Cortex of kidney (tissue), 1 donor: ENCODE measurements at places on chromosomes 3 and 15.

GRCh38 chr3:67616046-67616445 lies 38.4 kb downstream of the SUCLG2 start:
- DNase-seq: no peak

DNA sequence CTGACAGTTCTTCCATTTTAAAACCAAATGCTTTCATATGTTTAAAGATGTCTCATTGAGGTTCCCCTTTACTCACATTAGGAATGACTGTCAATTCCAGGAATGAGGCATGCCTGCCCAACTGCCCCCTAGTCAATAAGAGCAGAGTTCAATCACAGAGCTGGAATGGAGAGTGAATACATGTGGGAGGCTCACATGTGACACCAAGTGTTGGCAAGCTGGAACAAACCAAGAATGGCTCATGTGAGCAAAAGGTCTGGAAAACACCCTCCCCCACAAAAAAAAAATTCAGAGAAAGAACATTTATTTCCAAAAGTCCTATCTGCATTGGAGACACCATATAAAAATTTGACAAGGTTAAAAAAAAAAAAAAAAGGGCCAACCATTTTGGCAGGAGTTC lies 3.7 kb downstream of the PBRM1 start:
- no peak for DNase-seq

DNA sequence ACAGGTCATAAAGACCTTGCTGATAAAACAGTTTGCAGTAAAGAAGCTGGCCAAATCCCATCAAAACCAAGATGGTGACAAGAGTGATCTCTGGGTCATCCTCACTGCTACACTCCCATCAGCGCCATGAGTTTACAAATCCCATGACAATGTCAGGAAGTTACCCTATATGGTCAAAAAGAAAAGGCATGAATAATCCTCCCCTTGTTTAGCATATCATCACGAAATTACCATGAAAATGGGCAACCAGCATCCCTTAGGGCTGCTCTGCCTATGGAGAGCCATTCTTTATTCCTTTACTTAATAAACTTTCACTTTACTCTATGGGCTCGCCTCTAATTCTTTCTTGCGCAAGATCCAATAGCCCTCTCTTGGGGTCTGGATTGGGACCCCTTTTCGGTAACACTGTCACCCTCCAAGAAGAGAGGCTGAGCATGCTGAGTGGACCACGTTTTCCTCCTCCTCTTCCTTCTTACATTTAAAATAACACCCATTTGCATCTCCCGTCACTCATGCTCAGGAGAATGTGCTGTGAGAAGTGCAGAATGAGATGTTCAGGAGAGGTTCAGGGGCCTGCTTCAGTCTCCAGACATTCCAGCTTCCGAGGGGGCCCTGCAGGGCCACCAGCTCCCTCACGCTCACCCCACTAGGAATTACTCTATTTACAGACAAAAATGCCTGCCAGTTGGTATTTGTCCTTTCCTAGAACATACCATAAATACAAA lies 47.3 kb downstream of the NSMCE3 start:
- DNase-seq: no peak

DNA sequence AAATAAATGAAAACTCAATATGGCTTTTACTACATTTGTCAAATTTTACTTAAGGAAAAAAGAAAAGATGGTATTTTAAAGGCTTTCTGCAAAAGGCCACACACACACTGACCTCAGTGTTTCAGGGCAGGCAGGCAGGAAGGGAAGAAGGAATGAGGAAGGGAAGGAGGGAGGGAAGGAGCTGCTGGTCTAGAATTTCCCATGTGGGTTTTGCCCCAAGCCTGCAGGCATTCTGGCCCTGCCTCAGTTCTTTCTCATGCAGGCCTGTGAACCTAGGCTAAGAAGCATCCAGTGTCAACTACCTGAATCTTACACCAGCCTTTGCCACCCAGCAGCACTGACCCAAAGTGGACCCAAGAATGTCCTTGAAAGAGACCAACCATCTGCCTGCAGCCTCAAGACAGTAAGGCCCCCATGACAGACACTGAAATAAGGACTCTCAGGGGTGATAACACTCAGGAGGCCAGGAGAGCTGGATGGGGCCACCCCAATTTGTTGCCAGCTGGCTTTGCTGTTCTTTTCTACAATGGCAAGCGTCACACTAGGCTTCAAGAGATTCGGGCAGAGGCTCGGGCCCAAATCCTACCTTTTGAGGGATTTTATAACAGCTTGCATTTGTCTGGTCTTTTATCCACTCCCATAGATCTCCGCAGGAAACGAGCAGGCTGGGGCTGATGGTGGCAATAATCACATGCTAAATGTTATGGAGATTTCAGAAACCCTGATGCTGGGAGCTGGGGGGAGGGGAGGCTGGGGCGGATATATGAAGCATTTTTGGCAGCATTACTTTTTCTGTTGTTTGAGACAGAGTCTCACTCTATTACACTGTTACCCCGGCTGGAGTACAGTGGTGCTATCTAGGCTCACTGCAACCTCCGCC lies 51.4 kb downstream of the XXYLT1 start:
- no peak for DNase-seq

DNA sequence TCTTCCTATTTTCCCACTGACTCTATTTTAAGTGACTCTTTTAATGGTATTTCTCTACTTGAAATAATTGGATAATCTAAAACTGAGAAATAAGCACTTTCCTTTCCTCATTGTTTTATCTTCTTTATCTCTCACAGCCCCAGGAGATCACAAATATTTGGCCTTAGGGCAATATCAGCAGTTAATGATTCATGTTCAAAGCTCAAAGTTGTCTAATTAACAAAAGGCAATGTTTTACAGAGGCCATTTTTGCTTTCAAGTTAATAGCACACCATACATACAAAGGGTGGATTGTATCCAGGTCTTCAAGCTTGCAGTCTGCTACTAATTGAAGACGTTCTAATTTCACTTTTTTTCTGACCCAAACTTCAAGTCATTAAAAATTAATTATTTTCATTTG lies 120.1 kb downstream of the LRRN1 start:
- DNase-seq: no peak

GRCh38 chr3:23193831-23194230 lies 9.3 kb upstream of the UBE2E2 start:
- no peak for DNase-seq

DNA sequence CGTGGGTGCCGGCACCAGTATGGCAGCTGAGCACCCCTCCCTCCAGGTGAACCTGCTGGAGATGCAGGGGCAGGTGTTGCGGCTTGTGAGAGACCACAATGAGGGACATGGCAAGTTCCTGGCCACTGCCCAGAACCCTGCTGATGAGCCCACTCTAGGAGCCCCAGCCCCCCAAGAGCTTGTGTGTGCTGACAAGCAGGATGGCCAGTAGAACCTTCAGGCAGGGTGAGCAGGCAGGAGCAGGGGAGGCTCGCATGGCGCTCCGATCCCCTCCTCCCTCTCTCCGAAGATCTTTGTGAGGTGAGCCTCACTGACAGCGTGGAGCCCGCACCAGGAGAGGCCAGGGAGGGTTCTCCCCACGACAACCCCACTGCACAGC lies 29.8 kb downstream of the NGRN start:
- DNase-seq: no peak

DNA sequence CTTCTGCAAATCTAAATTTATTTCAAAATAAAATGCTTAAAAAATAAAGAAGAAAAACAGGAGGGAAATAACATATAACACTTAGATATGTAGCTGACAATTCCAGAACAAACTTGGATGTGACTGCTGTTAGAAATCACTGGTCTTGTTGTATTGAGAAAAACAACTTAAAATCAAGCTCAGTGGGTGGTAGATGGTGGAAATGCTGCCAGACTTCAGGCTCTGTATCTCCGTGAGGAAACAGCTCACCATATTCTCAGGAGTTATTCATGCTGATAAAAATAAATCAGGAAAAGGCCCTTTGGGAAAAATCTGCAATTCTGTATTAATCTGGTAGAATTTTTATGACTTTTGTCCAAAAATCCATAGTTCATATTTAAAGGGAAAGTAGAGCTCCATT lies 477.6 kb downstream of the RAP2B start:
- DNase-seq: no peak

- no peak for DNase-seq
Measured at GRCh38 chr3:120597445-120598049, 1.4 kb downstream of the NDUFB4 start.

DNA sequence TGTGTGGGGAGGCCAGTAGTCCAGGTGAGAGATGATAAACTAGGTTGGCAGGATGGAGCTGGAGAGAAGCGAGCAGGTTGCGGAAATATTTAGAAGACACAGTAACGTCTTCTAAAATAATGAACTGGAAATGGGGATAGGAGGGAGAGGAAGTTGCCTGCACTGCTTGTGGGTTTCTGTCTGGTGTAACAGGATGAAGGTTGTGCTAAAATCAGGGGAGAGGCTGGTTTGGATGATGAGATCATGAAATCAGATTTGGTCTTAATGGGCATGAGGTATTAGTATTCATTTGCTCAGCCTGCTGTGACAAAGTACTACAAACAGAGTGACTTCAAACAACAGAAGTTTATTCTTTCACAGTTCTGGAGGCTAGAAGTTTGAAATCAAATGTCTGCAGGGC lies 32.1 kb upstream of the TNFAIP8L3 start:
- no peak for DNase-seq

DNA sequence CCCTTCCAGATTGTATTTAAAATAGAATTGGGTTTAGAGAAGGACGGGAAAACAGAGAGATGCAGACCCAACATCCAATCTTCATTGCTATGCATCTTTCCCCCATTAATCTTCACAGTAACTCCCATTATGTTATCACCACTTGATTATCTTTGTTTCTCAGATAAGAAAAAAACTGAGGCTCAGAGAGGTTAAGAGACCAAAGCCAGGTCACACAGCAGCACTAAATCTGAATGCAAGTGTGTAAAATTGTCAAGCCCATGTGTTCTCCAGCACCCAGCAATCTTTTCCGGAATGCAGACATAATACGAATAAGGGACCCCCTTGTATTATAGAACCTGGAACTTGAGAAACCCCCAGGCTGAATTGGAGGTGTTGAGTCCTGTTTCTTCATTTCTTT lies 80.5 kb upstream of the TRIM42 start:
- DNase-seq: no peak

DNA sequence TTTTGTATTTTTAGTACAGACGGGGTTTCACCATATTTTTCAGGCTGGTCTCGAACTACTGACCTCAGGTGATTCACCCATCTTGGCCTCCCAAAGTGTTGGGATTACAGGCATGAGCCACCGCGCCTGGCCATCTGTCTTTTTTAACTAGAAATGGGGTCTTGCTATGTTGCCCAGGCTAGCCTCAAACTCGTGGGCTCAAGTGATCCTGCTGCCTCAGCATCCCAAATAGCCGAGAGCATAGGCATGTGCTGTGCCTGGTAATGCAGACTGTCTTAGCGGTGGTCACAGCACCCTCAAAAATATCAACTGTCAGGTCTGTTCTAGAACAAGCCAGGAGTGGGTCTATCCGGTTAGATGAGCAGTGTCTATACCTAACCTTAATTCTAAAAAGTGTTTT lies 48.2 kb downstream of the SPATA12 start:
- no peak for DNase-seq

DNA sequence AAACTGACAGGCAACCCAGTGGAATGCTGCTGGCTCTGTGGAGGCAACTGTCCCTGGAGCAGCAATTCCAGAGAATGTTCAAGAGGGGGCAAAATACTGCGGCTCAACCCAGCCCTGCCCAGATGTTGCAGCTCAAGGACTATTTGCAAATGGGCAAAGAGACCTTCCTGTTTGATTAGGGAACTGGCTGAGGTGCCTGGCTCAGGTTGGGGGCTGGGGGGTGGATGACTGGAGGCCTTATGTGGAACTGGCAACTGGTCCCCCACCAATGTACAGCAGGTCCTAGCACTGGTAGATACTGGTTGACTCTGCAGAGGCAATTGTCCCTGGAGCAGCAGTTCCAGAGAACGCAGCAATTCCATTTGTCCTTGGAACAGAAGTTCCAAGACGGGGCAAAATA lies 302.5 kb downstream of the ZPLD1 start:
- DNase-seq: no peak

DNA sequence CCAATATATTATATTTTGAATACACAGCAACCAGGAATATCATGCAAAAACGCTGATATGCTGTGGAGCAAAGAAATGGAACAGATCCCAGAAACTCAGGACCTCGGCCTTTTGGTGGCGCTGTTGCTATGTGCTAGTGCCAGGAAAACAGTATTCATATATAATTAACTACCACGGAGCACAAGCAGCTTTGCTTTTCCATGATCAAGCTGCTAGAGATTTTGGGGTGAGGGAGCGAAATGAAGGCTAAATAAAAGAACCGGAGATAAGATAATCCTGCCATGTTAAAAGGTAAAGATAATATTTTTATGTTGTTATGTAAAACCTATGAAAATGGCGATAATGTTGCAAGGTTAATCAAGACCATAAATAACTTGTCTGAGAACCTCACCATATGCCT lies 157.7 kb upstream of the FAM3D start:
- DNase-seq: no peak

- DNase-seq: no peak
Measured at GRCh38 chr3:12138044-12138443, 20.7 kb downstream of the TIMP4 start.

GRCh38 chr15:65263313-65263712 lies 23.4 kb downstream of the PARP16 start:
- no peak for DNase-seq

GRCh38 chr3:171371354-171371753 lies 88.9 kb downstream of the TNIK start:
- DNase-seq: no peak

DNA sequence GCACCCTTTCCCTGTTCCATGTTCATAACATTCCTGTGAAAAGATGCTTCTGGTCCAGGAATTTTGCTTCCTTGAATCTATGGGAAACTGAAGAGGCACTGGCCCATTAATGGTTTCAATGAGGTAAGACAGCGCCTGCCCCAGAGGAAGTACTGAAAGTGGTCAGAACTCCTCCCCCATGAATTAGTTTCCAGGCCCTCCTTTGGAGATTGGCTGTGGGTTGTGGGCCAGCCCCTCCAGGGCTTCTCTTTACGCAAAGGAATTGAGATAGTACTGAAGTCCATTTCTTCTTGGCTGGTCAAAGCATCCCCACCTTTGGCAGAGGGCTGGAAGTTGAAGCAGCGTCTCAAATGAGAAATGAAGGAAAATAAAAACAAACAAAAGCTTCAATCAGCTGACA lies 175.5 kb downstream of the POLR2M start:
- no peak for DNase-seq

DNA sequence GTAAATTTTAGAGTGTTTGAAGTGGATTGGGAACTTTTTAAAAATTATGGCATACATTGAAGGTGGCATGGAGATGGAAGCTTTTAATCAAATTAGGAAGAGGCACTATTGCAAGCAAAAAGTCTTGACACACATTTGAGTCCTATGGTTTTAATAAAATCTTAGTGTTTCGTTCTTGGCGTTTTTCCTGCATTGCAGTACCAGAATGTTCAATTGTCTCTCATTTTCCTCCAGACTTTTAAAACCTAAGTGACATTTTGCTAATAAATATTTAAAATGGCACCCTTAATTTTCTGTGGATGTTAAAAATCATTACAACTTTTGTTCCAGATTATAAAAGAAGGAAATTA lies 2.2 kb downstream of the TGFBR2 start:
- DNase-seq: no peak

DNA sequence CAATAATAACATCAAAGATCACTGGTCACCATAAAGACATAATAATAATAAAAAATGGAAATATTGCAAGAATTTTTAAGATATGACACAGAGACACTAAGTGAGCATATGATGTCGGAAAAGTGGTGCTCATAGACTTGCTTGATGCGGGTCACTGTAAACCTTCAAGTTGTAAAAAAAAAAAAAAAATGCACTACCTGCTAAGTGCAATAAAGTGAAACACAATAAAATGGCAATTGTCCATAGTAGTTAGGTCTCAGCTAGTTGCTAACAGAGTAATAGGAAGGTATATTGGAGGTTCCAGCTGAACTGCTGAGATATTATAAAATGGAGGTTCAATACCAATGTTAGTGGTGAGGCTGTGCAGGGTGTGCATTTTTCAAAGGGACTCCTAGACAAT lies 146.6 kb upstream of the MRPS22 start:
- DNase-seq: no peak

- no peak for DNase-seq
Measured at GRCh38 chr15:66098022-66098363, 155.6 kb downstream of the MEGF11 start.
